Smooth muscle cell of trachea (primary cell): ENCODE measurements at places on chromosomes 5 and 9. TPM values are rescaled to one million over a fixed set of nuclear protein-coding genes. Genes with fewer than 3 reads are reported as not detected.

SHOC1 gene
- total RNA-seq: under 0.01 and 0.17 TPM in 2 replicates

AQP7 gene
- 0.29 and 0.99 TPM in 2 replicates for total RNA-seq

TMEM161B gene
- total RNA-seq: 12.1 and 18.8 TPM in 2 replicates

HEMGN gene
- total RNA-seq: not detected in 2 replicates

DBN1 gene
- total RNA-seq: 125 and 183 TPM in 2 replicates

LCN15 gene
- under 0.01 TPM in 1 of 2 replicates, not detected in the other for total RNA-seq

BRIX1 gene
- total RNA-seq: 20.0 and 32.3 TPM in 2 replicates

SV2C gene
- total RNA-seq: not detected in 2 replicates

FBXO10 gene
- total RNA-seq: 9.9 and 23.0 TPM in 2 replicates

IRGM gene
- total RNA-seq: not detected in 2 replicates

RNF183 gene
- not detected in 2 replicates for total RNA-seq

NTNG2 gene
- 2.0 and 4.8 TPM in 2 replicates for total RNA-seq

ABLIM3 gene
- total RNA-seq: 23.1 and 42.5 TPM in 2 replicates

FCN1 gene
- total RNA-seq: not detected in 2 replicates

OBP2B gene
- total RNA-seq: not detected in 2 replicates

PCDHA10 gene
- under 0.01 and 0.17 TPM in 2 replicates for total RNA-seq

CDH10 gene
- total RNA-seq: under 0.01 and 0.83 TPM in 2 replicates

SKIC3 gene
- total RNA-seq: 130 and 190 TPM in 2 replicates

TRIM36 gene
- total RNA-seq: 0.29 and 0.33 TPM in 2 replicates

SPAAR gene
- total RNA-seq: under 0.01 TPM in 1 of 2 replicates, not detected in the other

IQGAP2 gene
- 6.1 and 15.1 TPM in 2 replicates for total RNA-seq

KIF4B gene
- 0.15 and 0.17 TPM in 2 replicates for total RNA-seq

ASTN2 gene
- 8.9 and 24.8 TPM in 2 replicates for total RNA-seq

SLIT3 gene
- total RNA-seq: 4.1 and 15.9 TPM in 2 replicates

ZNF454 gene
- total RNA-seq: 1.6 and 2.5 TPM in 2 replicates

CAPSL gene
- not detected in 2 replicates for total RNA-seq

SEC61B gene
- total RNA-seq: 72.6 and 92.1 TPM in 2 replicates

GLDC gene
- 0.50 and 0.58 TPM in 2 replicates for total RNA-seq

CDC26 gene
- total RNA-seq: 28.9 and 47.3 TPM in 2 replicates

CENPP gene
- total RNA-seq: 1.7 and 15.1 TPM in 2 replicates

EIF4E1B gene
- not detected in 2 replicates for total RNA-seq

TAF11L5 gene
- not detected in 2 replicates for total RNA-seq

SLC25A2 gene
- 0.50 and 1.0 TPM in 2 replicates for total RNA-seq

VDAC1 gene
- total RNA-seq: 362 and 375 TPM in 2 replicates

LCN2 gene
- not detected in 2 replicates for total RNA-seq

HTR1A gene
- not detected in 2 replicates for total RNA-seq

ABCA2 gene
- 22.1 and 30.8 TPM in 2 replicates for total RNA-seq

GABRA6 gene
- not detected in 2 replicates for total RNA-seq

SH3RF2 gene
- 1.0 and 1.2 TPM in 2 replicates for total RNA-seq

FAM81B gene
- not detected in 2 replicates for total RNA-seq

GHR gene
- total RNA-seq: 2.8 and 3.5 TPM in 2 replicates

TRIM52 gene
- total RNA-seq: 6.8 and 12.5 TPM in 2 replicates

SURF2 gene
- total RNA-seq: 13.5 and 22.2 TPM in 2 replicates

UBAC1 gene
- 31.4 and 33.2 TPM in 2 replicates for total RNA-seq

SVEP1 gene
- total RNA-seq: 30.8 and 150 TPM in 2 replicates

IL5 gene
- total RNA-seq: not detected in 2 replicates

PPP1R26 gene
- 6.7 and 10.3 TPM in 2 replicates for total RNA-seq

MYOT gene
- total RNA-seq: not detected in 2 replicates

PDCD1LG2 gene
- total RNA-seq: 5.3 and 6.3 TPM in 2 replicates

ANKRD18A gene
- 7.0 TPM in 1 of 2 replicates, not detected in the other for total RNA-seq

SIT1 gene
- total RNA-seq: 0.29 TPM in 1 of 2 replicates, not detected in the other

SPINK6 gene
- total RNA-seq: not detected in 2 replicates

PCDHB6 gene
- total RNA-seq: 0.33 TPM in 1 of 2 replicates, not detected in the other

PCDHAC1 gene
- total RNA-seq: under 0.01 TPM in 2 replicates
